Epithelial cell of alveolus of lung (primary cell): ENCODE measurements at places on chromosomes 2 and 18. TPM values are rescaled to one million over a fixed set of nuclear protein-coding genes. Genes with fewer than 3 reads are reported as not detected.

The SOCS6 gene
- total RNA-seq = 23.1 and 23.2 TPM in 2 replicates

The PRSS56 gene
- total RNA-seq = 0.48 TPM in 1 of 2 replicates, not detected in the other

The GPR35 gene
- not detected in 2 replicates for total RNA-seq

The PCARE gene
- not detected in 2 replicates for total RNA-seq

The ANKRD30B gene
- total RNA-seq = not detected in 2 replicates

The DLGAP1 gene
- total RNA-seq = under 0.01 and 0.64 TPM in 2 replicates

The MRPL30 gene
- 33.0 and 48.2 TPM in 2 replicates for total RNA-seq

The GATA6 gene
- 27.4 and 38.5 TPM in 2 replicates for total RNA-seq

The C1QL2 gene
- total RNA-seq = not detected in 2 replicates

The CFC1 gene
- total RNA-seq = not detected in 2 replicates

The KCTD1 gene
- total RNA-seq = 14.4 and 20.3 TPM in 2 replicates

The GALNT5 gene
- 5.3 and 7.6 TPM in 2 replicates for total RNA-seq

The TDRD15 gene
- total RNA-seq = not detected in 2 replicates

The PXDN gene
- 438 and 509 TPM in 2 replicates for total RNA-seq

The G6PC2 gene
- not detected in 2 replicates for total RNA-seq

The LYG1 gene
- total RNA-seq = not detected in 2 replicates

The PARD3B gene
- 1.4 and 2.7 TPM in 2 replicates for total RNA-seq

The KYNU gene
- total RNA-seq = 4.4 and 25.7 TPM in 2 replicates

The TCF23 gene
- total RNA-seq = not detected in 2 replicates

The COLEC11 gene
- total RNA-seq = 2.9 and 3.5 TPM in 2 replicates

The CIB4 gene
- total RNA-seq = not detected in 2 replicates

The RTP5 gene
- not detected in 2 replicates for total RNA-seq
